ENCODE measurements at places on chromosomes 13 and 19.

DNA sequence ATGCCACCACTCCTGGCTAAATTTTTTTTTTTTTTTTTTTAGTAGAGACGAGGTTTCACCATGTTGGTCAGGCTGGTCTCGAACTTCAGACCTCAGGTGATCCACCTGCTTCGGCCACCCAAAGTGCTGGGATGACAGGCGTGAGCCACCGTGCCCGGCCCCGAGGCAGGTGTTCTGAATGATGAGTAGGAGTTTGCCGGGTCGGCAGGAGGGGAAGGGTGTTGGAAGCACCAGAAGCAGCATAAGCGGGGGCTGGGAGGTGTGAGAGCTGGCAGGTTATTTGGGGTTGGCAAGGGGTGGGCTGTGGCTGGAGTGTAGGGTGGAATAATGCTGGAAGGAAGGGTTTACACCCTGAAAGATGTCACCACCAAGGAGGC lies 1.8 kb downstream of the SPPL2B start:
- no peak for DNase-seq

DNA sequence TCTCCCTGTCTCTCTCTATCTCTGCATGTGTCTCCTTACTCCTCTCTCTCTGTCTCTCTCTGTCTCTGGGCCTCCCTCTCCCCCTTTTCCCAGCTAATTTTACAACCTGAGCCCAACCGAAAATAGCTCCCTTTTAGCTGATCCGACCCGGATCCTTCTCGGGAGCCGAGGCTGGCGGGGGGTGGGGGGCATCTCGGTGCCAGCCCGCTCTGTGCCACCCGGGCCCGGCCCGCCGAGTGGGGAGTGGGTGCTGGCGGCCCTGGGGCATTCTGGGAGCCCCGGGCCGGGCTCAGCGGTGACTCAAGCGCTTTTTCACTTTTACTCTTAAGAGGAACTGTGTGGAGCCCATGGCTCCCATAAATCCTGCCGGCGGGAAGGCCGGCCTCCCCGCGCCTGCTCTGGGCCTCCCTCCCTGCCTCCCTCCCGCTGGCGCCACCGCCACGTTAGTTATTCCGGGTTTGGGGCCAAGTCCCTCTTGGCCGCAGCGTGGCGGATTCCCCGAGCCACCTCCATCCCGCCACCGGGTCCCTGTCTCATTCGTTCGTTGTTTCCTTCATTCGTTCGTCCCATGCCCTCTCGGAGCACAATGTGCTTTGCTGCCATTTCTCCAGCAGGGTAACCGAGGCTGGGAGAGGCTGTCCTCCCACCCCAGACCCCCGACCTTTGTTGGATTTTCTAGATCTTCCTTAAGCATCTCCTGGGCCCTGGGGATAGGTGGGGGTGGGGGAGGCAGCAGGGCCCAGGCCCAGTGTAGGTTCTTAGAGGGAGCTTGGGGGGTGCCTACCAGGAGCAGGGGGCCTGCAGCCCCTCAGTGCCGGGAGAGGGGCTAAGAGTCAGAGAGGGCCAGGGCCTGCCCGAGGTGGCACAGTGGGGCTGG lies 3.2 kb downstream of the NFIC start:
- no peak for DNase-seq

GRCh38 chr19:48364598-48365348 lies 606 bp downstream of the SYNGR4 start:
- no peak for DNase-seq

- DNase-seq = no peak
Observed at GRCh38 chr19:39166571-39167391, 30.0 kb upstream of the NCCRP1 start.

- no peak for DNase-seq
Observed at GRCh38 chr13:65530688-65531087, 1699.4 kb downstream of the PCDH9 start.

DNA sequence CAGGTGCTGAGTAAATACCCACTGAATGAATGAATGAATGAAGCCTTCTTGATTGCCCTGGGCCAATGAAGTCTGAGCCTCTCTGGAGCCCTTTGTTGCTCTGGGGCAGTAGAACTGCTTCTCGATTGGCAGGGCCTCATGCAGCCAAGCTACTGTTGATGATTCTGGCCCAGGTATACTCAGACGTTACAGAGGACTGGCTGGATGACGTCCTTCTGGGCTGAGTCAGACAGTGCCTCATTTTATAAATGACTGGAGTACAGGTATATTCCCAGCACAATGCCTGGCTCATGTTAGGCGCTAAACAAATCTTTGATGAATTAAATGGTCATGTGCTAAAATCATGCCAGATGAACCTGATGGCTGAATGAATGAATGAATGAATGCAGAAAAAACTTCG lies 243.8 kb upstream of the MAB21L1 start:
- no peak for DNase-seq

DNA sequence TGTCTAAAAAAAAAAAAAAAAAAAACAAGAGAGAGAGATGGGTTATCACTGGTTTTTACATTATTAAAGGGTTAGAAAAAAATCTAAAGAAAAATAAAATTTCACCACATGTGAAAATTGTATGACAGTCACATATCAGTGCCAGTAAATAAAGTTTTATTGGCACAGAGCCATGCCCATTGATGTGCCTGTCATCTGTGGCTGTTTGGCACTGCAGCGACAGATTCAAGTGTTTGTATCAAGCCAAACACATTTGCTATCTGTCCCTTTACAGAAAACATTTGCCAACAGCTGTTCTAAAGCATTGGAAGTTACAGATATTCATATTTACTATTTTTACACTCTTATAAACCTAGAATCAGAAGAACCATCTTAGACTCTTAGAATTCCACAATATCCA lies 16.3 kb downstream of the FCHO1 start:
- no peak for DNase-seq

GRCh38 chr19:17319473-17320238 lies 10.3 kb downstream of the DDA1 start:
- DNase-seq = no peak

DNA sequence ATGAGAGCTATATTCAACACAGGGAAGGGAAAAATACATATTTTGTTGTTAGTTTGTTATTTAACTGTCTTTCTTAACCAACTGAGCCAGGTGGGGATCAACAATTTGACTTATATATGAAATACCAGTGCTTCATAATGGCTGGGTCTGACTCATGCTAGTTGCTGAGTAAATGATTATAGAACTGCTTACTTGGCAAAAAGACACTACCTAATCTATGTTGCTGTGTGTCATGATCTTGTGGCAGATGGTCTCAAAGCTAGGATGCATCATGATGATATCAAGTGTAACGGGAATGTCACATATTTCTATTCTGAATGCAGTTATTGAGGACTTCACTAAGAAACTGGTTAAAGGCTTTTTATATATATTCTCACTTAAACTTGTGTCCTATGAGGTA lies 727.4 kb upstream of the SLITRK1 start:
- DNase-seq = no peak

- no peak for DNase-seq
Observed at GRCh38 chr13:39783051-39783450, 127.6 kb downstream of the COG6 start.

DNA sequence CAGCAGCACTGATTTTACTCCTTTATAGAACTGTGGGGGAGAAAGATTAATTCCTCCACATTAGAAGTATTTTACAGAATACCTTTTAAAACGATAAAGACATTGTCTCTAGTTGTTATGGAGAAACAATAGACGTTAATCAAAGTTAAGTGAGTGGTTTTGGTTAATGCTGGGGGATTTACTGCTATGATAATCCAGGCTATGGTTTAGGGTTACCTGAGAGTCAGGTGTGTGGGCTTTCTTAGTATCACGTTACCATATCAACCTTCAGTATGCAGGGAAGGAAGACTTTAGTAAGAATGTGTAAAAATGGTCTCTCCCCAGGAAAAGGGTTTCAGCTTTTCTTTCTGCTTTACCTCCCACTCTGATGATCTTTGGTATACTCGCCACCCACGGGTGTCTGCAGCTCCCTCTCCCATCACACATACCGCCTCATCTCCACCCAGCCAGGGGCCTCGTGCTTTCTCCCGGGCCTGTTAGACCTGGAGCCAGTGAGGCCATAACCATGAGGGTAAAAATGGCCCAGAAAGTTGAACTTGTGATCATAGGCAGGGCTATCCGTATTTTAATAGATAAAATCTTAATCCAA lies 45.6 kb upstream of the WDFY2 start:
- DNase-seq = no peak

DNA sequence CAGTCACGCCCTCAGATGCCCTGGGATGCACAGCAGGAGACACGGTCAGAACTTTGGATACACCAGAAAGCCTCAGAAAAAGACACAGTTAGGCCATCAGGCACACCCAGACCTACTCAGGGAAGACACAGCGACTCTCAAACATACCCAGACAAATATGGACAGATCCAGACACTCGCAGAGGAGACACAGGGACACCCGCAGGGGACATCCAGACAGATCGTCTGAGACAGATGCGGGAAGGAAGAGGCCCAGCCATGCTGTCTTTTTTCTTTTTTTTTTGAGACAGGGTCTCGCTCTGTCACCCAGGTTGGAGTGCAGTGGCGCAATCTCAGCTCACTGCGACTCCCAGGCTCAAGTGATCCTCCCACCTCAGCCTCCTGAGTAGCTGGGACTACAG lies 4.8 kb downstream of the DPF1 start:
- no peak for DNase-seq

- no peak for DNase-seq
Observed at GRCh38 chr13:72514146-72514545, 213.3 kb downstream of the MZT1 start.

GRCh38 chr13:74895042-74895796 lies 586.8 kb downstream of the TBC1D4 start:
- DNase-seq = no peak

DNA sequence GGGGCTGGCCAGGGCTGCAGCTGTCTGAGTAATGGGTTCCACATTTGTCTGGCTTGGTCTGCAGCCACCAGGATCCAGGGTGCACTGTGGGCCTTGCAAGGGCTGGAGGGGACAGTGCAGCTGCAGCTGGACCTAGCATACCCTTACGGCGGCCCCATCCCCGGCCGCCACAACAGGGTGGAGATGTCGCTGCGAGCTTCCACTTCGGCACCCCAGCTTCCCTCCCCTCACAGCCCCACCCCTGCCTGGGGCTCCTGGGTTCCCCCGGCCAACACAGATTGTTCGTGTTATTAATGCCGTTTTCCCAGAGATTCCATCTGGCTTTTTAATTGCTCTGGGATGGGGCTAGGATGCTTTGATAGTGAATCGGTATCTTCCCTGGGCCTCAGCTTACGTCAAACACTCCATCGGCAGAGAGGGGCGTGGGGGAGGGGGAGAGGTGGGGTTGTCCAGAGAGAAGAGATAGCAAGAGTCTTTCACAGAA lies 5.8 kb downstream of the CEBPA start:
- no peak for DNase-seq

GRCh38 chr19:1457031-1457739 lies 7.3 kb downstream of the APC2 start:
- DNase-seq = no peak

GRCh38 chr19:51719251-51719988 lies 4.4 kb downstream of the HAS1 start:
- DNase-seq = no peak
